Epithelial cell of prostate (primary cell): ENCODE measurements at places on chromosomes 5 and 9.
A peak's percentile ranks its signal among the peaks of the same experiment; 100 is the strongest.

DNA sequence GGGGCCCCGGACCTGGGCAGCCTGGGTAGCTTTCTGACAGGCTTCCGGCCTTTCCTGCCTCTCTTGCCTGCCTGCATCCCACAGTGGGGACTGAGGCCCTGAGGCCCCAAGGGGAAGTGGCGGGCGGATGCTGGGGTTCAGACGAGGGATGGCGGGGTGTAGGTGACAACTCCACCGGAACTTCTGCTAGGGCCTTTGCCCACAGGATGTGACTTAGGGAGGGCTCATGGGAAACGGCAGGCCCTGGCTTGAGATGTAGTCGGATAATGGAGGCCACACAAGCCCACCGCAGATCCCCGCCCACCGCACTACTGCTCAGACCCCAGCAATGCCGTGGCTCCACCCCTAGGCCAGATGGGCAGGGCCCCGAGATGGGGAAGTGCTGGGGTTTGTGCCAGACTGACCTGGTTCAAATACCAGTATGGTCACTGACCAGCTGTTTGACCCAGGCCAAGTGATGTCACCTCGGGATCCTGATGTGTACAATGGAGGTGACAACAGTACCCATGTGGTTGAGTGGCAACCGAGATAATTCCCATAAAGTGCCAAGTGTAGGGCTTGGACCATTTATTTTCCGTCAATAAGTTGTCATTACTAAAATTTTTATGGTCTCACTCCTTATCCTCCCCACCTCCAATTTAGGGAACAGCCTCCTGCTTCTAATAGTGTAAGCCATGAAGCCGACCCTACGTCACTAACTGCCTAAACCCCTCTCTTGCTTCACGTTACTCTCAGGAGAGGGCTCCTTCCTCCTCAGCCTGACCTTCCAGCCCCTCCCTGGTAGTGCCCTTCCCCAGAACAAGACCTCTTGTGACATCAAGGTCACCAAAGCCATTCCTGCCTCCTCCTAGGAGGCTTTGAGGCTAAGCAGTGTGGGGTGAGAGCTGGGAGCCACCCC is 2.5 kb upstream of the CDK9 start:
- no peak for DNase-seq

GRCh38 chr5:15420201-15420600 is 79.8 kb upstream of the FBXL7 start:
- DNase-seq: no peak

GRCh38 chr5:132274050-132274792 is 16.7 kb downstream of the PDLIM4 start:
- DNase-seq: no peak

DNA sequence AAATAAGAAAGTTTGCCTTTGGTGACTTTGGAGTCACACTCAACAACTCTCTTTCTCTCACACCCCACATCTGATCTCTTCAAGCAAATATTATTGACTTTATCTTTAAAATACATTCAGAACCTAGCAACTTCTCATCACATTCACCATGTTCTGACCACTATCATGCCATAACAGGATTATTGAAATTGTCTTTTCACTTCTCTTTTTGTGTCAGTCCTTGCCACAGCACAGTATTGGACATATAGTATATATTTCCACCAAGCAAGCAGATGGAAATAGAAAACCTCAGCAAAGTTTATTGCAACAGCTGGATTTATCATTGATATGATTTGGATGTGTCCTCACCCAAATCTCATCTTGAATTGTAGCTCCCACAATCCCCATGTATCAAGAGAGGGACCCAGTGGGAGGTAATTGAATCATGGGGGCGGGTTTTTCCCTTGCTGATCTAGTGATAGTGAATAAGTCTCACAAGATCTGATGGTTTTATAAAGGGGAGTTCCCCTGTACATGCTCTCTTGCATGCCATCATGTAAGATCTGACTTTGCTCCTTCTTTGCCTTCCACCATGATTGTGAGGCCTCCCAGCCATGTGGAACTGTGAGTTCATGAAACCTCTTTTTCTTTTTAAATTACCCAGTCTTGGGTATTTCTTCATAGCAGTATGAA is 26.9 kb upstream of the ITGA1 start:
- no peak for DNase-seq

GRCh38 chr5:114335391-114335790 is 26.5 kb upstream of the KCNN2 start:
- no peak for DNase-seq

DNA sequence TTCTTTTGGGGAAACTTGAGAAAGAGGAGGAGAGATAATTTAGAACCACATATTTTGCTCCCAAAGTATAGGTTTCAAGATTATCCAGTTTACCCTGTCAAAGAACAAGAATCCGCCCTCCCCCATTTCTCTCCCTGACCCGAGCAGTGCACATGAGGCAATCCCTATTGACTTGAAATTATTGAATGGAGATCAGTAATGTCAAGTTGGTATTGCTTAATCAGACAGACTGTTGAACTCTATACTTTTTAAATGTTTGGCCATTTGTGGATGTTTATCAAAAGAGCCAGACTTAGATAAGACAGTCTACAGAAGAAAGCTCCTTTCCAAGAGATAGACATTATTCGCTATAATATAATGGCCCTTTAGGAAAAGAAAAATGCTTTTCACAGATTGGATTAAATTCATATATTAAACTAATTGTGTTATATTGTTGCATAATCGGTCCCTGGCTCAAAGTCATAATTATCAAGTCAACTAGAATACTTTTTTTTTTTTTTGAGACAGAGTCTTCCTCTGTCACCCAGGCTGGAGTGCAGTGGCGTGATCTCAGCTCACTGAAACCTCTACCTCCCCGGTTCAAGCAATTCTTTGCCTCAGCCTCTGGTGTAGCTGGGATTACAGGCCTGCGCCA is 5.3 kb downstream of the SLC25A25 start:
- DNase-seq: no peak

GRCh38 chr5:156401804-156402203 is 74.8 kb downstream of the SGCD start:
- DNase-seq: no peak

GRCh38 chr5:75568202-75568601 is 43.1 kb upstream of the ANKDD1B start:
- DNase-seq: no peak

DNA sequence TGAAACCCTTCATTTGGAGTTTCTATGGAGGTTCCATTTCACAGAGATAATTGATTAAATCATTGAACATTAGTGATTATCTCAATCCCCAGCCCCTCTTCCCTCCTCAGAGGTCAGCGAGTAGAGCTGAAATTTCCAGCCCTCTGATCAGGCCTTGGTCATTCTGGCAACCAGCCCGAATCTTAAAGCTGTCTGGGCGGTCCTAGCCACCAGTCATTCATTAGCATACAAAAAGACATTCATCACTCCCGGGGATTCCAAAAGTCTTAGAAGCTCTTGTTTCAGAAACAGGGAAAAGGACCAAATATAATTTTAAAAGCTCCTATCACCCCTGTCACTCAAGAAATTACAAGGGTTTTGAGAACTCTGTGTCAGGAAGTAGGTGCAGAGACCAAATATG is 41.3 kb downstream of the ZNF474 start:
- no peak for DNase-seq

DNA sequence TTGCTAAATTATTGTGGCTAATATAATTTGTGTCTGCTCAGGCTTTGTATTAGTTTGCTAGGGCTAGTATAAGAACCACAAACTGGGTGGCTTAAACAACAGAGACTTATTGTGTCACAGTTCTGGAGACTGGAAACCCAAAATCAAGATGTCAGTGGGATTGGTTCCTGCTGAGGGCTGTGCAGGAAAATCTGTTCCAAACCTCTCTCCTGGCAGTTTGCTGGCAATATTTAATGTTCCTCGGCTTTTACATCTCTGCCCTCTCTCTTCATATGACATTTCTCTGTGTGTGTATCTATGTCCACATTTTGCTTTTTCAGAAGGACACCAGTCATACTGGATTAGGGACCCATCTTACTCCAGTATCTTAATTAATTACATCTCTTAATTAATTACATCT is 498.8 kb upstream of the CD180 start:
- no peak for DNase-seq

DNA sequence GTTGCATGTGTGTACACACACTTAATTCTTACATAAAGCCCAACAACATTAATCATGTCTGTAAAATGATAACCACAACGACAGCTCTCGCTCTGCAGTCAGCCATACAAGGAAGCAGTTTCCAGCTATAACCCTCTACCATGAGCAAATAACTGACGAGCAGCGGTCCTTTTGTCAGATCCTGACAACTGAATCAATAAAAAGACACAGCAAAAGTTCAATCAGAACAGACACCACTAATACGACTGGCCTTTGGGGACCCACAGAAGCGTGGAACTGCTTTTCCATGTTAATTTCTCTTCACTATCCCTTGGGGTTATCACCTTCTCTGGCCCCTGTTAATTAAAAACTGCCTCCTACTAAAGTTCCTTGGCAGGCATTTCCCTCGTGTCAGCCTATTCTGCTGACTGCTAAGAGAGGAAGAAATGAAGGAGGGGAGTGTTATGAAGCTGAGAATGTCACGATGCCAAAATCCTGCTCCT is 722.8 kb upstream of the GRAMD2B start:
- peak; percentile 51 for DNase-seq

GRCh38 chr5:73531356-73531755 is 33.1 kb downstream of the BTF3 start:
- no peak for DNase-seq

DNA sequence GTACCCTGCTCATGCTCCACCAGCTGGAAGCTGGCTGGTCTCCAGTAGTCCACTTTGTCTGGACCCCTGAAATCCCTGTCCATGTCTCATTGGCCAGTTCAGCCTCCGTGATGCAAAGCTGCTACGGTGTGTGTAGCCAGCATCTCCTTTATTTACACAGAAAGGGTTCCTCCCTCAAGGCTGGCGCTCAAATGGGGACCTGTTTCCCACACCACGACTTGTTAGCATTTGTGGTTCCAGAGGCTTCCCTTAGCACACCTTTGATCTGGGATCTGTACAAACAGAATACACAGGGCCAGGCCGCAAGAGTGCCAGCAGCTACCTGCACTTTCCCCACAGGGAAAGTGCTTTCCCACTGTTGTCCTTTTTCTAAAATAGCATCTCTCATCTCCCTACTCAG is 5.7 kb upstream of the SMU1 start:
- no peak for DNase-seq
